ENCODE measurements at places on chromosomes 2 and 18.

GRCh38 chr18:54159906-54160305 is 64.6 kb downstream of the MBD2 start:
- no peak for DNase-seq

GRCh38 chr2:191910518-191910917 is 63.6 kb upstream of the CAVIN2 start:
- no peak for DNase-seq

- no peak for DNase-seq
Observed at GRCh38 chr2:97716695-97717612, 3.6 kb downstream of the ZAP70 start.

GRCh38 chr18:79818036-79818435 is 20.3 kb downstream of the KCNG2 start:
- DNase-seq = no peak

DNA sequence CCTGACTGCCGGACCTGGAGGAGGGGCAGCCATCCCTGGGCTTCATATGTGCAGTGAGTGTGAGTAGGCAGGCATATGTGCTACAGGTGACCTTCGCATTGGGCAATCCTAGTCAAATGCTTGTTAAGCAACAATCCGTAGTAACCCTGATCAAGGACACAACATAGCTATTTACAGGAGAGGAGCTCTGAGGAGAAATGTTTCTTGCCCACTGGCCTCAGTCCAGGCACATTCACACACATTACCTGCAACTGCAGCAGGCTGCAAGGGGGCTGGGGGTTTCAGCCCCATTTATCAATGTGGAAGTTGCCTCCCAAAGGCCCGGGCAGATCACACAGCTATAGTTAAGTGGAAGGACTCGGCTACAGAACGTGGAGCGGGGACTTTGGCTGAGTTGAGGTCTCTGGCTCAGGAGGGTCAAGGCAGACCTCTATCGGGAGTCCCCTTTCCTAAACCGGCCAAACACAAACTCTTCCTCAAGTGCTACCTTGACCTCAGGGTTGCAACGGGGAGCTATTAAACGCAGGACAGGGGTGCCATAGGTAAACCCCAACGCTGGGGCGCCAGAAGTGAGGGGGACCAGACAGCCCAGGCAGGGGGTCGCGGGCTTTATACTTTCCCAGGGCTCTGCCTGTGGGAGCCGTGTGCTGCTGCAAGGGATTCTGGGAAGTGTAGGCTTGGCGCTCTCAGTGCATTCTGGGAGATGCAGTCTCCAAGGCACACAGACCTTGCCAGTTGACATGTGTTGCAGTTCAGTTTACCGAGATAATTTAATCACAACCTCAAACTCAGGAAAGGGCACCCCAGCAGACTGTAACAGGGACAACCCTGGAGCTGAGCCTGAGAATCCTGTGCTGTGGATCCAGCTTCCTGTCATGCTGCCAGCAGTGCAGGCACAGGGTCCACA is 9.4 kb downstream of the KHK start:
- no peak for DNase-seq

DNA sequence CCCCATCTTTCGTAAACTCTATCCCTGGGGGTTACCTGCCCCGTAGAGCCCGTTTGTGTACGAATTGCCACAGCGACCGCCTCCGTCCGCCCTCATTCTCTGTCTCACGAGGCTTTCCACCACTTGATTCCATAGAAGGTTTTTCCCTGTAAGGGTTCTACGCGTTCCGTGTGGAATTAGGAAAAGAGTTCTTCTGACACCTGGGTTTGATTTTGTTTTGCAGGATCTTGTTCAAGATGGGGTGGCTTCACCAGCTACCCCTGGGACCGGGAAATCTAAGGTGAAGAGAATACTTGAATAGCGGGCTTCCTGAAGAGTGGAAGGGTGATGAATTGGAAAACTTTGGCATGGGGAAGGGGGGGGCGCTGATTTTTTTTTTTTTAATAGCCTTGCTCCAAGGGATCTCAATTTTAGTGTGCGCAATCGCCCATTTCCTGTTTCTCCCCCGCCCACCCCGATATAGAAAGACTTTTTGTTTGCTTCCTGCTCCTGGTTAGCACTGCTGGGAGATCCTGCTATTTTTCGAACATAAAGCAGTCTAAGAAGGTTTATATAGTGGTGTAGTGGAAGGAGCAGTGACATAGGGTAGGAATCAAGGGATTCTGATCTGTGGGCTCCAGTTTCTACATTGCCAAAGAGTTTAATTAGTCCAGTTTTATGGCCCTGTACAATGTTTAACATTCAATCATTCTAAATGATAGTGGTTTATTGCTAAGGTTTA is 564 bp downstream of the GCC2 start:
- DNase-seq = no peak
